ENCODE measurements at places on chromosomes 16 and 17. TPM values are rescaled to one million over a fixed set of nuclear protein-coding genes. Genes with fewer than 3 reads are reported as not detected.

GRCh38 chr16:49473773-49474172 is 100.2 kb downstream of the C16orf78 start:
- DNase-seq, result no peak
- H3K36me3 ChIP-seq, result no peaks in the 10 kb centered on the region
- H3K4me3 ChIP-seq, result no peak overlapping the region
- H3K27me3 ChIP-seq, result no peaks in the 10 kb centered on the region
- H3K4me1 ChIP-seq, result peaks cover 13% of the 10 kb centered on the region

The MT1F gene
- total RNA-seq, result 3.6 TPM

The RAB26 gene
- 8.2 TPM for total RNA-seq

The CNGB1 gene
- 2.1 TPM for total RNA-seq

GRCh38 chr17:56638591-56639051 is 45.1 kb downstream of the NOG start:
- peaks cover 19% of the 10 kb centered on the region for H3K4me1 ChIP-seq
- H3K27me3 ChIP-seq, result peaks cover 3% of the 10 kb centered on the region
- no peak overlapping the region for H3K27ac ChIP-seq
- DNase-seq, result peak; percentile 71

- peak; percentile 83 for DNase-seq
- no peak overlapping the region for H3K27ac ChIP-seq
- H3K4me3 ChIP-seq, result no peak overlapping the region
- H3K27me3 ChIP-seq, result no peaks in the 10 kb centered on the region
These were observed 80.8 kb downstream of the CNGB1 start for GRCh38 chr16:57889960-57890751.

- H3K4me3 ChIP-seq, result no peak overlapping the region
- H3K4me1 ChIP-seq, result no peaks in the 10 kb centered on the region
- DNase-seq, result no peak
- peaks cover 40% of the 10 kb centered on the region for H3K36me3 ChIP-seq
- no peak overlapping the region for H3K27ac ChIP-seq
These were observed 10.5 kb upstream of the PLK1 start for GRCh38 chr16:23668225-23668624.

GRCh38 chr17:76528156-76528527 is 9.4 kb downstream of the CYGB start:
- DNase-seq, result no peak
- H3K4me3 ChIP-seq, result no peak overlapping the region
- H3K27me3 ChIP-seq, result peaks cover 2% of the 10 kb centered on the region
- no peak overlapping the region for H3K27ac ChIP-seq
- peaks cover 64% of the 10 kb centered on the region for H3K4me1 ChIP-seq
